ENCODE measurements at places on chromosomes 13 and 19.

DNA sequence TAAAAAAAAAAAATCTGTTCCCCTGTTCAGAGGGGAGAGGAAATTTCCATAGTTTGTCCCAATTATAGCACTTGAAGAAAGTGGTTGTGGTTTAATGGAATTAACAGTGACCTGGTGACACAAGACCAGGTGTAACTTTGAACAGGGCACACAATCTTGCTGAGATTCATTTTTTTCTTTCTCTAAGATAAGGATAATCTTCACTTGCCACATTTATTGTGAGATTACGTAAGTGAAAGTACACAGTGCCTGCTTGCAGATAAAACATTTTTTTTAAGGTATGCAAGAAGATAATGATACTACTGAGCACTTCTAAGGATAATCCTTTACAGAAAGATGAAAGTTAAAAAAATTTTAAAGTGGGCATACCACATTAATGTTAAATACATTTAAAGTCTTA, 448.1 kb downstream of the DIAPH3 start:
- no peak for DNase-seq

GRCh38 chr19:40553885-40554857, 22.5 kb upstream of the SHKBP1 start:
- DNase-seq, result no peak

DNA sequence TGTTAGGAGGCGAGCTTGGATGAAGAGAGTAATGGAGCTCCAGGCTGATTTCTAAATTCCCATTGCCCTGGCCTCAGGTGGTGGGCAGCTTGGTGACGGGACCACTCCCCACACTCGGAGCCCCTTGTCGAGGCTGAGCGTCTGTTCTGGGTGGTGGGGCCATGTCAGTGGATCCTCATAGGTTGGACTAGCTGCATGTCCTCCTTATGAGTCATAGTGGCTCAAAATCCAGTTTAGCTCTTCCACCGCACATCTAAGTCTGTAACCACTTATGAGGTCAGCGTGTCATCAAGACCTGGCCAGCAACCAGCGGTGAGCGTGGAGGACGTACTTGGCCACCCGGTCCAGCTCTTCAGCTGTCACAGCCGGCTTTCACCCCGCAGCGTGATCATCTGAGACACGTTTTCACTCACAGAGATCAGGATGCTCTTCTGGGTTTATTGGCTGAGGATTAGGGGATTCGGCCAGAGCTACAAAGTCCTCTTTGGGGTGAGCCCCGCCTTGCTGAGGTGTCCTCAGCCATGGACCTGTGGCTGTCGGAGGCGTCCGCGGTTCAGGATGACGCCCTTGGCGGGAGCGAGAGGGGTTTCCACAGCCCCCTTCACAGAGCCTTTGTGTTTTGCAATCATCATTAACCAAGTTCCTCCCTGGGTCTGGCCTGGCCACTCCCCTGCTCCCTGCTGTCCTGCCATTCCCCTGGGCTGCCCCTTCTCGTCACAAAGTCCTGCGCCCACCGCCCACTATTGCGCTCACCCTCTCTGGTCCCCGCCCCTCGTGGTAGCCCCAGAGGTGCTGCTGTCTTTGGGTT, 41.9 kb downstream of the ADPRHL1 start:
- no peak for DNase-seq

- DNase-seq, result no peak
Measured at GRCh38 chr13:113875837-113876281, 12.0 kb upstream of the GAS6 start.

- DNase-seq, result no peak
Measured at GRCh38 chr13:29193083-29193482, 372.9 kb downstream of the MTUS2 start.

DNA sequence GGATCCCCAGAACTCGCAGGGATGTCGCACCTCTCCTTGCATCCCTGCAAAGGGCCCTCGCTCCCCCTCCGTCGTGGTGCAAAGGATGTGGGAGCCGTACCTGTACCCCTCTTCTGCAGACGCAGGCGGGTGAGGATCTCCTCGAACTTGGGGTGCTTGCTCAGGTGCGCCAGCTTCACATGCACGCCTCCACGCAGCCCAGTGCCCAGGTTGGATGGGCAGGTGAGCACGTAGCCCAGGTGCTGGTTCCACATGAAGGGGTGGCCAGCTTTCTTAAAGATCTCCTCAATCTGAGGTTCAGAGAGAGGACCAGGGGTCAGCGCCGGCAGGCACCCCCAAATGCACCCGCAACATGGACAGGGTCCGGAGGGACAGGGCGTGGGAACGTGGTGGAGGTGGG, 15.3 kb downstream of the CKM start:
- no peak for DNase-seq

DNA sequence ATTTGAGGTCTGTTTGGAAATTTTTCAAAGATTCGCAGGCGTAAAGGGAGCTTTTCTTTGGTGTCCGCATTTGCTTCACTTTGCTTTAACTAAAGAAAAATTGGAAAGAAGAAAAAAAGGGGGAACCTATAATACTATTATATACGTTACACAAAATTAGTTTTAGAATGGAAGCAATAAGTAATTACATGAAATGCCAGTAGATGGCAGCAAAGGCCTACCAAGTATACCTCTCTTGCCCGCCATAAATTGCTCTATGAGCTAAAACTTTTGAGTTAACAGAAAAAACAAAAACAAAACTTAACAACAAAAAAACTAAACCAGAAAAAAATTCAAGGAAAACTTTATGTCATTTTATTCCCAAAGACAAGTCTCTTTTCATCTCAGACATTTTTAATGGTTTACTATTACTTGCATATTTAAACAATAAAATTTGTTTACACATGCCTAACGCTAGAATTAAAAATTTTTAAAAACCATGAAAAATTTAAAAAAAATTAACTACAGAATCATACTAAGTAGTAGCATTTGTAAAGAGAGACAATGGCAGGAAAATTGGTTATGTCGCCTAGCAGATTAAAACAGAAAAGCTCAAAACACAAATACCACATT, 271.4 kb downstream of the NALCN start:
- no peak for DNase-seq

- no peak for DNase-seq
Measured at GRCh38 chr13:83515268-83516015, 366.8 kb downstream of the SLITRK1 start.

DNA sequence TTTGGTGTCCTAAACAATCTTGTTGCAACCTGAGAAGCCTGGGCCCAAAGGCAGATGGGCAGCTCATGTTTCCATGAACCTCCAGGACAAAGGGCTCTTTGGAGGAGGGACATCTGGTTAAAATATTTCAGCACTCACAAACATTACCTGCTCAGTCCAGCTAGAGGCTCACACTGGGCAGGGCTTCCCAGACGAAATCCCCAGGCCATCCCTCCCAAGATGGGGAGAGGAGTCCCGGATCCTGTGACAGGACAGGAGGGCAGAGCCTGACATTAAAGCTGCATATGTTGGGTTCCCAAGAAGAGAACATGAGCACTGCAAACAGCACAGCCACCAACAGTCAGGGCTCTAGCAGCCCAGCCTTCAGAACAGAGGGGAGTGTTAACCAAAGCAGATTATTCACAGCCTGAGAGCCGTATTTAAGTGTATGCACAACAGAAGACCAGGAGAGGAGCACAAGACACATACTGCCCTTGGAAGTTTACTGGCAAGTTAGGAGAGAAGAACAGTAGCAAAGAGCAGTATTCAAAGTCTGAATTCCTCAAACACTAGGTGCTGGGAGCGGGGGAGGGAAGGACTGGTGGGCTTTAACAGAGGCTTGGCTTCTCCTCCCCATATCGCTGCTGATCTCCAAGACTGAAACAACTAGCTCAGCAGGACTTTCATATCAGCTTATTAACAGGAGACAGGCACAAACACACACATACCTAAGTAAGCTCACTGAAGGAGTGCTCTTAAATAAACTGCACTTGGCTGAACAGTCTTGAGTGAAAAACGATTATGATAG, 12.3 kb downstream of the ATP7B start:
- no peak for DNase-seq

DNA sequence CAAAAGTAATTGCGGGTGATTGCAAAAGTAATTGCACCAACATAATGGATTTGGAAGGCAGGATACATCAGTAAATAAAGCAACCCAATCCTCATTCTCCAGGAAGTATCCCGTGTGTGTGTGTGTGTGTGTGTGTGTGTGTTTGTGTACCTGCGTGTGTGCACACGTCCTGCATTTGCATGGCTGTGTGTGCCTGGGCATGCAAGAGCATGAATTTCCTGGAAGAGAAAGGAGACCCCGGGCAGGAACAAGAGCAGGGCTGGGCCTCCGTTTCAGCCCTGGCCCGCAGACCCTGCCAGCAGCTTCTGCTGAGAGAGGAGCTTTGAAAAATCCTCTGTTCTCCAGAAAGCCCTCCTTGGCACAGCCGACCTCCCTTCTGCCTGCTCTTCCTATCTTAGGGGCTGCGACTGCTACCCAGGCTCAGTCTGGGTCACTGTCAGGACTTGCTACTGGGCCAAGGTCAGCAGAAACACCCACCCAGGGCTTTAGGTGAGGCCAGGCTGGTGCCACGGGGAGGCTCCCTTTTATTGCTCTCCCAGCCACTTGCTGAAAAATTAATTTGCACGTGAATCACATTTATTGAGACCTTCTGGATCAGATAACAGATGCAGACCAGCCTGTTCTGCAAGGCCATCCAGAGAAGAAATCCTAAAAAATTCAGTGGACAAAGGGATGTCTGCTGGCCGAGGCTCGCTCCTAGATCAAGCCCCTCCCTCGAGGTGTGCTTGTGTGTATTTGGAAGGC, 258.3 kb downstream of the ZNF536 start:
- no peak for DNase-seq

DNA sequence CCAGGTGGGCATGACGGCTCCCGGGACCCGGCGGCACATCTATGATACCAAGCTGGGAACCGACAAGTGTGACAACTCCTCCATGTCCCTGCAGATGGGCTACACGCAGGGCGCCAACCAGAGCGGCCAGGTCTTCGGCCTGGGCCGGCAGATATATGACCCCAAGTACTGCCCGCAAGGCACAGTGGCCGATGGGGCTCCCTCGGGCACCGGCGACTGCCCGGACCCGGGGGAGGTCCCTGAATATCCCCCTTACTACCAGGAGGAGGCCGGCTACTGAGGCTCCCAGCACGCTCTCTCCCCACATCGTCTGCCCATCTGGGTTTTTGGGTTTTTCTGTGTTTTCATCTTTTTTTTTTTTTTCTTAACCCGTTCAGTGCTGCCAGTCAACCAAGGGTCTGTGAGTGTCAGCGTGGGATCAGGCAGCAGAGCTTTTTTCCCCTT, 2.3 kb upstream of the ABCA7 start:
- no peak for DNase-seq

- no peak for DNase-seq
Measured at GRCh38 chr13:101626925-101627555, 174.6 kb downstream of the ITGBL1 start.

- DNase-seq, result peak; percentile 83
Measured at GRCh38 chr19:38543807-38544568, 73.8 kb downstream of the MAP4K1 start.

GRCh38 chr13:44879452-44880058, 109.7 kb downstream of the NUFIP1 start:
- no peak for DNase-seq

Data from occipital lobe (tissue), 3 donors.